ENCODE measurements at places on chromosomes 1 and 21. TPM values are rescaled to one million over a fixed set of nuclear protein-coding genes. Genes with fewer than 3 reads are reported as not detected.

OR2G6 gene
- total RNA-seq: not detected

- peak; percentile 36 for DNase-seq
- peaks cover 36% of the 10 kb centered on the region for H3K4me1 ChIP-seq
- H3K36me3 ChIP-seq: peaks cover 16% of the 10 kb centered on the region
- H3K4me3 ChIP-seq: peak overlapping the region; percentile 89
Measured at GRCh38 chr1:158998781-158999161, 10.9 kb upstream of the IFI16 start.

SLAMF8 gene
- total RNA-seq: 0.53 TPM

GRCh38 chr1:165527251-165528007 is 16.4 kb upstream of the LRRC52 start:
- no peaks in the 10 kb centered on the region for H3K4me1 ChIP-seq
- DNase-seq: no peak
- H3K4me3 ChIP-seq: no peak overlapping the region
- peaks cover 46% of the 10 kb centered on the region for H3K27me3 ChIP-seq
- H3K36me3 ChIP-seq: no peaks in the 10 kb centered on the region
- no peak overlapping the region for H3K27ac ChIP-seq

SLC6A9 gene
- 24.5 TPM for total RNA-seq

- no peak for DNase-seq
- no peak overlapping the region for H3K27ac ChIP-seq
- H3K36me3 ChIP-seq: peaks cover 2% of the 10 kb centered on the region
- H3K4me1 ChIP-seq: peaks cover 41% of the 10 kb centered on the region
- H3K27me3 ChIP-seq: no peaks in the 10 kb centered on the region
Measured at GRCh38 chr1:160993544-160994193, 27.3 kb downstream of the F11R start.

- DNase-seq: no peak
- H3K36me3 ChIP-seq: no peaks in the 10 kb centered on the region
- no peaks in the 10 kb centered on the region for H3K27me3 ChIP-seq
- H3K4me1 ChIP-seq: peaks cover 27% of the 10 kb centered on the region
- peak overlapping the region; percentile 52 for H3K27ac ChIP-seq
Measured at GRCh38 chr1:26811057-26811456, 15.4 kb upstream of the ZDHHC18 start.

ISG15 gene
- total RNA-seq: 81.0 TPM

- no peak for DNase-seq
- no peak overlapping the region for H3K27ac ChIP-seq
- no peaks in the 10 kb centered on the region for H3K36me3 ChIP-seq
- no peaks in the 10 kb centered on the region for H3K27me3 ChIP-seq
Measured at GRCh38 chr1:183654706-183655105, 1.6 kb upstream of the APOBEC4 start.

- H3K36me3 ChIP-seq: no peaks in the 10 kb centered on the region
- no peak overlapping the region for H3K4me3 ChIP-seq
- DNase-seq: no peak
Measured at GRCh38 chr1:21869620-21870121, 57.6 kb downstream of the LDLRAD2 start.

DNA sequence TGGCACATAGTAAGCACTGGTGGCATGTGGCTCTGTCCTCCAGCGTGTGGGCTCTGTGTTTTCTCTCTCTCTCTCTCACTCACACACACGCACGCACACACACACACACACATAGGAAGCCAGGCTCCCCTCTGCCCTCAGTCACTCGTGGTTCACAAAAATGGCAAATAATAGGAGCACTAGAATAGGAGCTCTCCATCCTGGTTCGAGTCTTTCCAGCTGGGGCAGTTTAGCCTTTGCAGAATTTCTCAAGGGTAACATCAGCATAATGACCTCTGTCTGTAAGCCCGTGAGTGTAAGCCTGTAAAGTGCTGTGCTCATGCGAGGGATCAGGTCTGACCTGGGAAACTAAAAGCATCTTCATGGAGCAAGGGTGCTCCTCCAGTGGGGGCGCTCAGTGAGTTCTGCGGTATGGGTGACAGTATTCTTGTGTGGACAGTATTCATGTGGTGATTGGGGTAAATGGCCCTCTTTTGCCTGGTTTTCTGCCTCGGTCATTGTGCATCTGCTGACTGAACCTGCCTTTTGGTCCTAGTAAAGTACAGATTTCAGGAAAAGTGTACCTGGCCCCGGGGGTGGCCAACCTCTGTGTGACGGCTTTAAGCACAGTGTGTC is 842 bp upstream of the ZC3H12A start:
- DNase-seq: peak; percentile 41
- H3K27me3 ChIP-seq: no peaks in the 10 kb centered on the region
- H3K27ac ChIP-seq: peak overlapping the region; percentile 64
- peaks cover 19% of the 10 kb centered on the region for H3K36me3 ChIP-seq
- H3K4me3 ChIP-seq: peak overlapping the region; percentile 91

S100A8 gene
- not detected for total RNA-seq

DNA sequence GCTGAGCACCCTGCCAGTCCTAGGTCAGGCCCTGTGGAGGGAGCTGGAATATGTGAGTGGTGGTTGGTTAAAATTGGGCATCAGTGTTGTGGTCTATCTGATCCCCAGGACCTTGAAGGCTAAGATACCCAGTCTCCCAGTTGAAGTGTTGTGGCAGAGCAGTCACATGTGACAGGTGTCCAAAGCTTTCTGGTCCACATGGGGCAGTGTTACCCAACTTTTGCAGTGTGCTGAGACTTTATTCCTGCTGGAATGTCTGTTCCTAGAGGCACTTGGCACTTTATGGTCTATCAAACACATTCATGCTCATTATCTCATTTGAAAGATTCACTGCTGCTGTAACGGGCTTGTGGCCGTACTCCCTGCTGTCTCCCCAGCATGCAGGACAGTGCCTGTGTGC is 21.0 kb upstream of the LORICRIN start:
- H3K4me3 ChIP-seq: no peak overlapping the region
- H3K27ac ChIP-seq: no peak overlapping the region
- DNase-seq: no peak
- peaks cover 9% of the 10 kb centered on the region for H3K27me3 ChIP-seq
- no peaks in the 10 kb centered on the region for H3K36me3 ChIP-seq
- no peaks in the 10 kb centered on the region for H3K4me1 ChIP-seq

DNA sequence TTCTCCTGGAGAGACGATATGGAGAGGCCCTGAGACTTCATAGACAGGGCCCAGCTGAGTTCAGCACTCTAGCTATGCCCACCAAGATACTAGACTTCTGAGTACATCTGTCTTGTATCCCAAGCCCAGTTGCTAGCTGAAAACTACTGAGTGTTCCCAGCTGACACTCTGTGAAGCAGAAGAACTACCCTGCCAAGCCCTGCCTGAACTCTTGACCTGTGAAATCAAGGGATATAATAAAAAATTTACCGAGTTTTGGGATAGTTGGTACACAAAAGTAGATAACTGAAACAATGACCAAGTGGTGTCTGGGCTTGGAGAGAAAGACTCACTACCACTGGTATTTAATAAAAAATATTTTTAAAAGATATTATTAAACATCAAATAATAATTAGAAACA is 267.5 kb downstream of the TRABD2B start:
- H3K27me3 ChIP-seq: peaks cover 52% of the 10 kb centered on the region
- no peaks in the 10 kb centered on the region for H3K36me3 ChIP-seq
- H3K4me3 ChIP-seq: no peak overlapping the region
- H3K27ac ChIP-seq: no peak overlapping the region
- no peak for DNase-seq
- peaks cover 24% of the 10 kb centered on the region for H3K4me1 ChIP-seq

DNA sequence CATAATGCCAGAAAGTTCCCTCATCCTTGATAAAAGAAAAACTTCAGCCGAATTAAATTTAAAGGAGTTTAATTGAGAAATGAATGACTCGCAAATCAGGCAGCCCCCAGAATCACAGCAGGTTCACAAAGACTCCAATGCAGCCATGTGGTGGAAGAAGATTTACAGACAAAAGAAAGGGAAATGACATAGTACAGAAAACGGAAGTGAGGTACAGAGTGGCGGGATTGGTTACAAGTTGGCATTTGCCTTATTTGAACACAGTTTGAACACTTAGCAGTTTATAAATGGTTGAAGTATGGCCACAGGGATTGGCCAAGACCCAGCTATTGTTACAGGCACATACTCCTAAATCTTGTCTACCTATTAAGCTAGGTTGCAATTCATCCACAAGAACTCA is 46.6 kb downstream of the HIVEP3 start:
- peaks cover 64% of the 10 kb centered on the region for H3K4me1 ChIP-seq
- no peak for DNase-seq
- H3K36me3 ChIP-seq: no peaks in the 10 kb centered on the region

DNA sequence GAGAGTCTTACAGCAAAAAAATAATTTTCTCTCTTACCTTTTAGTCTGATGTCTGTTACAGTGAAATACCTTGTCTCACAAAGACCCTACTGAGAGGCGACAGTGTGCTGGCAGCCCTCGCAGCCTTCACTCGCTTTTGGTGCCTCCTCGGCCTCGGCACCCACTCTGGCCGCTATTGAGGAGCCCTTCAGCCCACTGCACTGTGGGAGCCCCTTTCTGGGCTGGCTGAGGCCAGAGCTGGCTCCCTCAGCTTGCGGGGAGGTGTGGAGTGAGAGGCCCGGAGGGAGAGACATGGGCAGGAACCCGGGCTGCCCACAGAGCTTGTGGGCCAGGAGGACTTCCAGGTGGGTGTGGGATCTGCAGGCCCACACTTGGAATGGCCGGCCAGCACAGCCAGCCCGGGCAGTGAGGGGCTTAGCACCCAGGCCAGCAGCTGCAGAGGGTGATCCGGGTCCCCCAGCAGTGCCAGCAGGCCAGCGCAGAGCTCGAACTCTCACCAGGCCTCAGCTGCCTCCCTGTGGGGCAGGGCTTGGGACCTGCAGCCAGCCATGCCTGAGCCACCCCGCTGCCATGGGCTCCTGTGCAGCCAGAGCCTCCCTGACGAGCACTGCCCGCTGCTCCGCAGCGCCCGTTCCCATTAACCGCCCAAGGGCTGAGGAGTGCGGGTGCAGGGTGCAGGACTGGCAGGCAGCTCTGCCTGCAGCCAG is 10.8 kb upstream of the CFHR1 start:
- no peaks in the 10 kb centered on the region for H3K27me3 ChIP-seq
- DNase-seq: no peak
- no peak overlapping the region for H3K4me3 ChIP-seq
- H3K4me1 ChIP-seq: no peaks in the 10 kb centered on the region

IL24 gene
- total RNA-seq: 3.9 TPM

DNA sequence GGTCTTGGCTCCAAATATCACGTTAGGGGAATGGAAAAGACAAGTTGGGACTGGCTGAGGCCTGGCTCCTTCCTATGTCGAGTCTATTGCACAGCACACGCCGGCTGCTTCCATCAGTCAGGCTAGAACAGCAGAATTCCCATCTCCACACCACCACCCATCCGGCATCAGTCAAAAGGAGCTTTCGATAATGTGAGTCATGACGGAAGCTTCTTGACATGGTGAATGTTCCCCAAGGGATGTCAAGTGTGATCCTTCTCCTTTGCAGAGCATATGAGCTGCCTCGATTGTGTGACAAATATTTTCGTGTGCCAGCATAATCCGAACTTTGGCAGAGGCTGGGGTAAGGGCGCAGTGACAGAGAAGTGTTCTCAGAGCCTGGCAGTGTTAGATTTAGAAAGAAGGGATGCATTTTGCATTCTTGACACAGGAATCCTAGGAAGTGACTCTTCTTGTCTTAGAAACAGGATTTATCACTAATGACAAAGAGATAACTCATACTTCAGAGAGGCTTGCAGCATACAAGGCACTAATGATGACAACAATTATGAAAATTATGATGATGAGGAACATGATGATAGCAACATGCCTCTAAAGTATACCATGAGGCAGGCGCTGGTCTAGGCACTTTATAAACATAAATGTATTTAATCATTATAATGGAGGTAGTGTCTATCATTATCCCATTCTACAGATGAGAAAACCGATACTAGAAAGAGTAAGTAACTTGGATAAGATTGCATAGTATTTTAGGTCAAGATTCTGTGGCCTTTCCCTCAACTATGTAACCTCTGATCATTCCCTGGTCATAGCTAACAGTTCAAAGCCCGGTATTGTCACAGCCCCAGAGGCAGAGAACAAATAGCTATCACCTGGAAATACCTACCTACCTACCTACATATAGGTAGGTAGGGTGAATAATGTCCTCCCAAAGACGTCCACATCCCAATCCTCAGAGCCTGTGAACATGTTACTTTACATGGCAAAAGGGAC is 135.0 kb downstream of the KCNJ6 start:
- H3K27me3 ChIP-seq: peaks cover 32% of the 10 kb centered on the region
- H3K4me1 ChIP-seq: no peaks in the 10 kb centered on the region
- H3K27ac ChIP-seq: no peak overlapping the region
- no peak for DNase-seq
- no peak overlapping the region for H3K4me3 ChIP-seq

DNA sequence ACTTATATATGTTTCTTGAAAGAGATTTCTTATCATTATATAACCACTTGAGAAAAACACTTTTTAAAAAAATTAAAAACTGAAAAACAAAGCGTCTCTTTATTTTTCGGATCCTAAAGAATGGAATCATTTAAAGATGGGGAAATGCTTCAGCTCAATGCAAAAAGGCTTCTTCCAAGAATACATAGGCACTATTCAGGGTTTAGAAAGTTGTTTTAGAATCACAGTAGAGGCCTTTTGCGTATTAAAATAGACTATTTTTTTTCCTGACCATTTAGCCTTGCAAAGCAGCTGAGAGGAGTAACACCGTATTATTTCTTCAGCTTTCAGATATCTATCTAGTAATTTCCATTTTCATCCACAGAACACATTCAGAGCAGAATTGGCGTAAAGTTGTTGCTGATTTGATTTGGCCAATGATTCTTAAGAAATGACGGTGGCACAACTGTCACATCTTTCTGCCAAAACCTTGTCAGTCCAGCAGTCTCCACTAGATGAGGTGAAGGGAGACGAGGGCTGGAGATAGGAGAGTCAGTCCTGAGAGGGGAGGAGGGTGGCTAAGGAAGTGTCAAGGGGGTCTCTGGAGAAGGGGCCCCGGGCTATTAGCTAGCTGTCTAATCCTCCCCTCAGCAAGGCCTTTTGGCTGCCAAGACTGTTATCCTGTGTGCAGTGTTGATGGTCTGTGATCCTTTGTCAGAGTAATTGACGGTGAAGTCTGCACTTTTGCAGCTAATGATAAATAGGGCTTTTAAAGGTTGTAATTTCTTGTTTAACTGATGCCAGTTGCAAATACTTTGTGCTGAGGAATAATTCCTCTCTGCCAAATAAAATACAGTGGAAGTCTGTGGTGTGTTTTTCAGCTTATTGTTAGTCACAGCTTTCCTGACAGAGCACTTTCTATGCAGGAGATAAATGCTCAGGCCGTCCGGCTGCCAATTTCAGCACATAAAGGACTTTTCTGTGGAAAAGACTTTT is 34.7 kb downstream of the PRRX1 start:
- no peak overlapping the region for H3K27ac ChIP-seq
- peaks cover 22% of the 10 kb centered on the region for H3K27me3 ChIP-seq
- DNase-seq: no peak
- H3K36me3 ChIP-seq: no peaks in the 10 kb centered on the region
- no peak overlapping the region for H3K4me3 ChIP-seq
- H3K4me1 ChIP-seq: no peaks in the 10 kb centered on the region
